ENCODE measurements at places on chromosomes 4 and X.
A peak's percentile ranks its signal among the peaks of the same experiment; 100 is the strongest.

GRCh38 chrX:48848847-48849246 is 13.4 kb upstream of the PCSK1N start:
- no peak for DNase-seq

DNA sequence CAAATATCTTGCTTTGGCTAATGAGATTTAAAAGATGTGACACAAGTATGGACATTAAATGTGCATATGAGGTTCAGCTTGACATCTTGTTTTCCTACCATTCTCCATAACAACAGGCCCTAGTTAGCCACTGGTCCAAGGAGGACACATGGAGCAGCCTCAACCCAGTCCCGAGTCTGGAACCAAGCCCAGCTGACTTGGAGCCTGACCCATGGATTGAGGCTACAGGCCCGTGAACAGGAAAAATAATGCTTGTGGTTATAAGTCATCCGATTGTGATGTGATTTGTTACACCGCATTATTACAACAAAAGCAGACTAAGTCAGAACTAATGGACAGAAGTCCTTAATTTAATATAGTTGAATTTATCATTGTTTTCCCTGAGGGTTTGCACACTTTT is 123.2 kb upstream of the BANK1 start:
- peak; percentile 19 for DNase-seq

DNA sequence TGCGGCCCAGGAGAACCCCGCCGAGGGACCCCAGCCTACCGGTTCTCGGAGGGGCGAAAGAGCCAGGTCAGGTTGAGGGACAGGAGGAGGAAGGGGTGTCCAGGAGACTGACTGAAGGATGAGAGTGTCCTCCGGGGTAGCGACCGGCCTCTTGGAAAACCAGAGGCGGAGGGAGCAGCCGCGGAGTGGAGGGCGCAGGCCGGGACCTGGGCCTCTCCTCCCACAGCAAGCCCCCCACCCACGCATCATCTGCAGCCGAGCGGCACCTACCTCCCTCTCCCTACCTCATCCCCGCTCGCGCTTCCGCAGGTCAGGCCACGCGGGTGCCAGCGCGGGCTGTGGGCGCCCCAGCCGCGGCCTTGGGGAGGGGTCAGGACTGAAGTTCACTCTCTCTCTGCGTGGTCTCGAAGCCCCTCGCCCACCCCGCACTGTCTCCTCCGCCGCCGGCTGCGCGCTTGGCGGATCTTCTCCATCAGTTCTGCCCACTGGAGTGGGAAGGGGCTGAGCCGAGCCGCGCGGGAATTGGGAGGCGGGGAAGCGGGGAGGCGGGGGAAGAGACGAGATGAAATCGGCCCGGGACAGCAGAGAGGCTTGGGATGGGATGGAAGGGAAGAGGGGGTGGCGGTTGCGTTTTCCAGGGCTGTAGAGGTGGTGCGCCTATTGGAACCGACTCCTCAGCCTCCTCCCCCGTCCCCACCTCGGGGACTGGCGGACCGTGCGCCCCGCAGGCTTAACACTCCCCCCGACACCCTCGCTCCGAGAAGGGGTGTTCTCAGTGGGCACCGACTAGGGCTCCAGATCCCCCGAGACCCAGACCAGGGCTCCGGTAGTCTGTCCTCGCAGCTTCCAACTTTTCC is 1.8 kb downstream of the NLGN4X start:
- DNase-seq = no peak

DNA sequence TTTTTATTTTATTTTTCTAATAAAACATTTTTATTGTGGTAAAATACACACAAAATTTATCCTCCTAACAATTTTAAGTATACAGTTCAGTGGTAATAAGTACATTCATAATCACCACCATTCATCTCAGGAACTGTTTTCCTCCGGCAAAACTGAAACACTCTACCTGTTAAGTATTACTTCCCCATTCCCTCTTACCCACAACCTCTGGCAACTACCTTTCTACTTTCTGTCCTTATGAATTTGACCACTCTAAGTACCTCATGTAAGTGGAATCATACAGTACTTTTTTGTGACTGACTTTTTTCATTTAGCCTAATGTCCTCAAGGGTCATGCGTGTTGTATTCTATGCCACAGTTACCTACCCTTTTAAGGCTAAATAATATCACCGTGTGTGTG is 21.1 kb upstream of the HSFX4 start:
- no peak for DNase-seq

DNA sequence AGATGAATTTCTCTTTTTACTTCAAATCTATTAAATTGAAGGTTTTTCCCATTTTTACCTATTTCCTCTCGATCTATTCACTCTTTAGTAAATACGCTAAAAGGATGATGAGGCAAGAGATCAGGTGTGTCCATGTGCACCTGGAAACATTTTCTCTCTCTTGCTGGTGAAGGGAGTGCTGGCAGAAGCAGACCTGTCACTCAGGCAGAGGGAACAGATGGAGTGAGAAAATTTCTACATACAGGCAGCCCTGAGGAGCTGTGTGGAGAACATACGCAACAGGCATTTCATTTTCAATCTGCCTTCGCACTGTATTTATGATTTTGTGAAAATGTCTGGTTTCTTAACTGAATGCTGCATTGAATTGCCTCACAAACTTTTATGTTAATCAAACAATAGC is 249.5 kb downstream of the GPM6A start:
- no peak for DNase-seq

All from AG10803 (cell line).